Mesothelial cell of epicardium (in vitro differentiated cells): ENCODE measurements at places on chromosomes 3 and 15.

DNA sequence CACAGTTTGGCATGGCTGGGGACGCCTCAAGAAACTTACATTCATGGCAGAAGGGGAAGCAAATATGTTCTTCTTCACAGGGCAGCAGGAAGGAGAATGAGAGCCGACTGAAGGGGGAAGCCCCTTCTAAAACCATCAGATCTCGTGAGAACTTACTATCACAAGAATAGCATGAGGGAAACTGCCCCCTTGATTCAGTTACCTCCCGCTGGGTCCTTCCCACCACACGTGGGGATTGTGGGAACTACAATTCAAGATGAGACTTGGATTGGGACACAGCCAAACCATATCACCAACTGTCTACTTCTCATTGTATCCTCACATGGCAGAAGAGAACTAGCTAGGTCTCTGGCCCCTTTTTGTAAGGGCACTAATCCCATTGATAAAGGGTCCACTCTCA lies 30.5 kb downstream of the CCDC32 start:
- no peak for DNase-seq

DNA sequence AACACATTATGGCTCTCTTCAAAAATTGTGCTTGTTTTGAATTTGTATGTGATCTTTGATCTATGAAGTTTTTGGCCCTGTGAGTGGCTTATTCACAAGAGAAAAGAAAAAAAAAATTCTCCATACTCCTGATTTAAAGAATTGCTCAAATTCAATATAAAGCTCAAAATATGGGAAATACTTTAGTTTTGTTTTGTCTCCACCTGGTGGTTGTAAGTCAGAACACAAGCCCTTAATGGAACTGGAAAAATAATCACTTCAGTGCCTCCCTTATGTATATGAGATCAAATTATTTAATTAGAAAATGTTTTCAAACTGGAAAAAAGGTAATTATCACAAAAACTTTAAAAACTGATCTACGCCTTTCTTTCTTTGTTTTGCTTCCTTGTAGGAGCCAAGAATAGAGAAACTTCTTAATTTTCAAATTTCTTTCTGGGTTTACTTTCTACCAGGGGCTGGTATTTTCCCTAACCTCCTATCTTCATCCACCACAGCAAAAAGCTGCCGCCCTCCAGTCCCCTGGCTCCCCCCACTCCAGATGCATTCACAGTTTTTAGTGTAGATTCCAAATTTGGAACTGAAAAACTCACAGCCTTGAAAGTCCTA lies 50.6 kb downstream of the SERP1 start:
- no peak for DNase-seq

DNA sequence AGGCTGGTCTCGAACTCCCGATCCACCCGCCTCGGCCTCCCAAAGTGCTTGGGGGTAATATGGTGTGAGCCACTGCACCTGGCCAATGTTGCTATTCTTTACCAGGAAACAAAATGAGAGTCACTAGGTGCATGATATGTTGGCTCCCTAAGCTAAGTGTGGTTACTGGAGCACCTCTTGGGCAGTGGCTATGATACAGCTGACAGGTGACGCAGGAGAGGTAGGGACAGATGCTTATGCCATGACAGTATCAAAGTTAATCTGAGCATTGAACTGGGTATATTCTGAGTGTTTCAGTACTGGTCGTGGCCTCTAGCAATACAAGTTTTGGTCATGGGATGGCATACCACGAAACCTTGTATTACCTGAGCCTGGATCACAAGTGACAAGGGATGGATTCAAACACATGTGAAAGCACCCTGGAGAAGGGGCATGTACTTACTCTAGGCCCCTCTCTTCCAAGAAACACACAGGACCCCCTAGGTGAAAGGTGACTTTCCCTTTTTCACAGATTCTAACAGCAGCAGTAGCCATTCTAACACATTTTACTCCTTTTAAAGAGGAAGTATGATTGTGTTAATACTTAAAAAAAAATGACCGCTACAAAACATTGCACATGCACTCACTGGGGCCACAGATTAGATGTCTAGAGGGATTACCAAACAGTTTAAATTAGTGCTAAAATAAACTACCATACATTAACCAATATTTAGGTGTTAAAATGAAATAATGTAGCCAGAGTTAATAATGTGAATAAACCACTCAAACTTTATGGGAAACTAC lies 467.3 kb downstream of the SHQ1 start:
- no peak for DNase-seq

- peak; percentile 34 for DNase-seq
Observed at GRCh38 chr3:105369500-105370371, 3.0 kb downstream of the ALCAM start.

DNA sequence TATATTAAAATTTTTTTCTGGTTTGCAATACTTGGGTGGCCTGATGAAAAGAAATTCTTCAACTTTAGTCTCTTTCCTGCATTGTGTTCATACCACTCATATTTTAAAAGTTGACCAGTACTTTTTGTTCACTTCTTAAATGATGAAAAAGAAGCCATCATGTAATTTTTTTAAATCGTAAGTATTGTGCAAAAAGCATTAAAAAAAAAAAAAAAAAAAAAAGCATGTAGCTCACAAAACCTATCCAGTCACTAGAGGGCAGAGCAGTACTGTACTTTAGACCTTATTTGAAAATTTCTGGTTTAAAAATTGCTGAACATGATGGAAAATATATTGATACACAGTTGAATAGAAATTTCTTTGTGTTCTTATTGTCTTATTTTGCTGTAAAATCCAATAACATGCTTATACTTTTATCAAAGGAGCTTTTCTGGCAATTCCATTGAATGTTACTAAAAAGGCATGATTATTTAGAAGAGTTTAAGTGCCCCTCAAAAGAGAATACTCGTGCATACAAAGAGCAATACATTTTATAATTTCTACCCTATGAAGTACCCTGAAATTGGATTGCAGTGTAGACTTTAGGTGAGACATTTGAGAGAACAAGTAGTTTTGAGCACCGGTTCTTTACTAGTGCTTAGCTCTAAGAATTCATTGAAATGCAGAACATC lies 137.7 kb downstream of the BBX start:
- DNase-seq = no peak

- DNase-seq = no peak
Observed at GRCh38 chr15:68792901-68793766, 27.6 kb downstream of the ANP32A start.
